GM13976 (cell line): ENCODE measurements at places on chromosomes 1 and 21.
A peak's percentile ranks its signal among the peaks of the same experiment; 100 is the strongest.

GRCh38 chr1:66300972-66301451 lies 232.9 kb upstream of the SGIP1 start:
- DNase-seq: no peak

DNA sequence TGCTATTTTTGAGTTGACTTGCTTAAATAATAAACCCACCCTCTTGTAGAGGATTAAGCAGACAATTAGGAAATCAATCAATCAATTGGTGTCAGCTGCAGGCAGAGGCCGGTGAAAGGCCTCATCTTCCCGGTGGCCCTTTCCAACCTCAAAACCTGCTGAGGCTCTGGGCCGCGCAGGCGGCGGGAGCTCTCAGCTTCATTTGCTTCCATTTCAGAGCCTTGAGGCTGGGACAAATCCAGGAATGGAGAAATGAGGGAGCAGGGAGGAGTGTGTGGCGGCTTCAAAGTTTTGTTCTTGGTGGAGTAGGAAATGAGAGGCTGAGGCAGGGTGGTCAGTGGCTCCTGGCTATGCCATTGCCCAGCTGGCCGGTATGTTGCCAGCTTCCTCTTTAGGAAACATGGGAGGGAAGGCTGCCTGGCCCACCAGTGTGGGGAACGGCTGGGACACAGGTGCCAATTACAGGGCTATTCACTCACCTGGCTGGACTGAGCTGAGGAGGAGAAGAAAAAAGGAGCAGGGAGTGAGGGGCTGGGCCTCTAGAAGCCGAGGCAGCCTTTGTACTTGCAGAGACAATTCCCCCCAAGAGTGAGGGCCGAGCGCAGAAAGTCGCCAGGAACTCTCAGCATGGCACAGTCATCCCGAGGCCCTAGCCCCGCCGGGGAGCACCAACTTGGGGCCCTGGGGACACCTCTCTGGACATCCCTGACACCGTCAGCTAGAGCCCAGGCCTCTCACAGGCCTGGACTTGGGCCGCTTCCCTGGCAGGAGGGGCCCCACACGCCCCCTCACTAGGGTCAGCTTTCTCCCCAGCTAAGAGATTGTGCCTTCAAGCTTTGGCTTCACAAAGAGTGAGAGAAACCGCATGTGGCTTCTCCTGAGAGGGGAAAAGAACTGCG lies 4.4 kb downstream of the POU3F1 start:
- no peak for DNase-seq

DNA sequence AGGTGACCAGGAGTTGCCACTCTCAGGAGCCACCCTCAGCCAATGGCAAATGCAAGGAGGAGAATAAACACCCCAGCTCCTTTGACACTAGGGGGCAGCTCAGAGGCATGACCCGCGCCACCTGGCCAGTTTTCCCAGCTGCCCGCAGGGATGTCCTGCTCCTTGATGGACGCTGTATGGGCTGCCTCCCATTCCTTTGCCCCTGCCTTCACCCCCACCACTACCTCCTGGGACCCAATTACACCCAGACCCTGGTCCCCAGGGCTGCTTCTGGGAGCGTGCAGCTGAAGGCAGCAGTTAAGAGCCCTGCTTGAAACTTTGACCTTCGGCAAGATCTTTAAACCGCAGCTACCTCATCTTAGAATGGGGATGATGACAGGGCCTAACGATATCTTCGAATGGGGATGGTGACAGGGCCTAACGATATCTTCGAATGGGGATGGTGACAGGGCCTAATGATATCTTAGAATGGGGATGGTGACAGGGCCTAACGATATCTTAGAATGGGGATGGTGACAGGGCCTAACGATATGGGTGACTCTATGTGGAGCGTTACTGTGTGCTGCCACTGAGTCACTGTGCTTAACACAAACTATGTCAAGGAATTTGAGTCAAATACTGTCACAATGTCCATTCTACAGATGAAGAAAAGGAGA lies 163.0 kb upstream of the KAZN start:
- peak; percentile 33 for DNase-seq

DNA sequence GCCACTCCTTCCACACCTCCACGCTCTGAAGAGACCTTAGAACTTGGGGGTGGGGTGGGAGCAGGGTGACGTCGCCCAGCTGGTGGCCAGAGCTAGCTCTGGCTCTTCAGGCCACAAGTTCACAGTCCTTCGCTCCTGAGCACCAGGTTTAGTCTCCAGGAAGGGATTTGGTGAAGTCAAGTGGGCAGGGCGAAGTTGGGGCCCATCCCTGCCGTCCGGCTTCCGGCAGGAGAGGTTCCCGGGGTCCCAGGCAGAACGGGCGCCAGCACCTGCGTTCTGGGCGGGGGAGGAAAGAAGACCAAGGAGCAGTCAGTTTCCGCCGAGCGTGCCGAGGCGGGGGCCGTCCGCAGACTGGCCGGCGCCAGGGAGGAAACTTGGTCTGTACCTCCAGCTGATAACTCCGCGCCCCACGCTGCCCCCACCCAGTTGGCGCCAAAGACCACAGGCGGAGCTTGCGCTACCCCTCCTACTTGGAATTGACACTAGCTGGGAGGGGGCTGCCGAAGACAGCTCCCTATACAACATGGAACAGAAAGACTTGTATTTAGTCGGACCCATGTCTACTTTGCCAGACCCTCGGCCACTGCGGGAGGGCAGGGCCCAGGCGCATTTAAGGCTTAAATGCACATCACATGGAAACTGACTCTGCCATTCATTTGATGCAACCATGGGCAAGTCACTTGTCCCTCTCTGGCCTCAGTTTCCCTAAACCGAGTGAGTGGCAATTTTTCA lies 995 bp downstream of the ID3 start:
- peak; percentile 66 for DNase-seq

- no peak for DNase-seq
Observed at GRCh38 chr1:86829321-86829720, 84.6 kb downstream of the SELENOF start.

- DNase-seq: peak; percentile 49
Observed at GRCh38 chr1:4655674-4656532, 1.5 kb downstream of the AJAP1 start.

DNA sequence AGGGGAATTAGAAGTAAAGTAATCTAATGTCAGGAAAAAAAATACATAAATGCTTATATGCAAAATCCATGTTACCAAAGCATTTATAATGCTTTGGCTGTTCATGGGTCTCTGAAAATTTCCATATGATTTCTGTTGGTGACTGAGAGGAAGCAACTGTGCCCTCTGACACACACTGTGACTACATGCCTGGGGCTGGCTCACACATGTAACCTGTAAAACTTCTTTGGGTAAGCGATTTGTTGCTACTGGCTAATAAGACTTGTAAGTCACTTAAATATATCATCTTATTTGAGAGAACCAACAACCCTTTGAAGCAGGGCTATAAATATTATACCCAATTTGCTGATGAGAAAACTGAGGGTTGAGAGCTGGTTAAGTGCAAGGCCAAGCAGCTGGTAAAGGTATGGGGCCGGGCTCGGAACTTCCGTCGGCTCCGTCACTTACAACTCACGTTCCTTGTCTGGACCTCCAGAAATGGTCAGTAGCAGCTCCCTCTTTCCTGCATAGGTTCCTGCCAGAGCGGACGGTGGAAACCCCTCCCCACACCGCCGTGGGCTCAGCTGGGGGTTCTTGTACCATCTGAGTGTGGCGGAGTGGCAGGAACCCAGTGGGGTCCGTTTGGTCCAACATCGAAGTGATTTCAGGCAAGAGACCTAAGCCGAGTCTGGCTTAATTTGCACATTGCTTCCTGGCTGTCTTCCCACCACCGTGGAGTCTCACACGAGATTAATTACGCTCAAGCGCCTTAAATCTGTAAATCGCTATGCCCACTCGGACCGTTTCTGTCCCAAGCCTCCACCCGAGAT lies 714 bp downstream of the DFFA start:
- no peak for DNase-seq

GRCh38 chr1:97691325-97691724 lies 229.5 kb downstream of the DPYD start:
- DNase-seq: no peak

GRCh38 chr1:10569531-10569930 lies 94.8 kb downstream of the PEX14 start:
- DNase-seq: no peak

DNA sequence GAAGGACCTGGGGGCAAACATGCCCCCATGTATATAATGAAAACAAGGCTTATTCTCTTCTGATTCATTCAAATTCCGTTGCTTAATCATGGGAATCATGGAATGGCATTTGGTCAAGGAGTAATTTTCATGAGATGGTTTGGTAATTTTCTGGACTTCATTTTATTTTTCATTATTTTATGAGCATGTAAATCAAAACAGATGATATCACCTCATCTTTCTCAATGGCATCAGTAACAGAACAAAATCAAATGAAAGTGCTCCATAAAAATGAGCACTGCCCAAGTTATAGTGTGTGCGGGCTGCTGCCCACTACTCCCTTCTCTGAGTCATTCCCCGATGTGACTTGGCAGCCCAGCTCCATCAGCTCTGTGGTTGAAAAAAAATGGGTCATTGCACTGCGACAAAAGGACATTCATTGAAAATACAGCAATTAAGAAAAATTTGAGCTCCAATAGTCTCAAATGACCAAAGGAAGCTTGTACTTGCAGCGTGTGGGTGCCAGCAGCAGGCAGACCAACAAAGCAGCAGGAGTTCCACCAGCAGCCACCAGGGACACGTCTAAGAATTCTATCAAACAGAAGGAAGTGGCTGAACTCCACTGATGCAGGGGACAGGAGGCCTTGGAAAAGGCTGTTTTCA lies 84.3 kb upstream of the VAV3 start:
- DNase-seq: no peak

- peak; percentile 31 for DNase-seq
Observed at GRCh38 chr1:41359211-41360073, 1.8 kb upstream of the FOXO6 start.

DNA sequence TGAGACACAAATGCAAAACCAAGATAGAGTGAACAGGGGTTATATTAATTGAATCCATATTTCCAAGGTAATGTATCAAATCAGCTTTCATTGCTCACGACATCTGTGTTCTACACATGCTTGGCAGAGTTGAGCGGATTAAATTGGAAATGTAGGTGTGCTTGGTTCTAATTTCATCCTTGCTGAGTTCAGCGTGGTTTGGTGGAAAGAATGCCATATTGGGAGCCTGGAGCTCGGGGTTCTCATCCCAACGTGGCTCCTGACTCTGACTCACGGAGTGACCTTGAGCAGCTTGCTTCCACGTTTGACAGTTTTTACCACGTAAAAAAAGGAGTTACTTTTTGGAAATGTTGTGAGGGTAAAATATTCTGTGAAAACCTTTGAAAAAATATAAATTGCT lies 92.0 kb downstream of the MTR start:
- no peak for DNase-seq

DNA sequence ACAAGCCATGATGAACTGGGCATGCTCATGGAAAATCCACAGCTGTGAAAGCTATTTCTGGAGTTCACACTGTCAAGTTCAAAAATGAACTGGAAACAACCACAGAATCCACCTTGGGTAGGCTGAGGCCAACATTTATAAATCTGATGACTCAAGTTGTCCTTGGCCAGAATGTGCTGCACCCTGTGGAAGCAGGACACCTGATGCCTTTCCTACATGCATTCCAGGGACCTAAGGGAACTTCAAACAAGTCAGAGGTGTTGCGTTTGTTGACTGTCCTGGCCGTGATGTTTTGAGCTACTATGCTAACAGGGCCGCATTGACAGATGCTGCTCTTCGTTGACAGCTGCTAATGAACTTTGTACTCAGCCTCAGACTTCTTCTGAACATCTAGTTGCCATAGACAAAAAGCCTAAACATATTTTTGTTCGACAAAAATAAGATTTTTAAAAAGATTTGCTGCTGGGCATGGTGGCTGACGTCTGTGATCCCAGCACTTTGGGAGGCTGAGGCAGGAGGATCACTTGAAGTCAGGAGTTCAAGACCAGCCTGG lies 127.9 kb upstream of the SLC45A1 start:
- DNase-seq: no peak

- DNase-seq: no peak
Observed at GRCh38 chr21:43333298-43334062, 93.5 kb downstream of the SIK1 start.

- DNase-seq: no peak
Observed at GRCh38 chr1:19654886-19655717, 9.6 kb upstream of the HTR6 start.

- DNase-seq: peak; percentile 34
Observed at GRCh38 chr1:173195596-173196088, 11.5 kb downstream of the TNFSF4 start.

DNA sequence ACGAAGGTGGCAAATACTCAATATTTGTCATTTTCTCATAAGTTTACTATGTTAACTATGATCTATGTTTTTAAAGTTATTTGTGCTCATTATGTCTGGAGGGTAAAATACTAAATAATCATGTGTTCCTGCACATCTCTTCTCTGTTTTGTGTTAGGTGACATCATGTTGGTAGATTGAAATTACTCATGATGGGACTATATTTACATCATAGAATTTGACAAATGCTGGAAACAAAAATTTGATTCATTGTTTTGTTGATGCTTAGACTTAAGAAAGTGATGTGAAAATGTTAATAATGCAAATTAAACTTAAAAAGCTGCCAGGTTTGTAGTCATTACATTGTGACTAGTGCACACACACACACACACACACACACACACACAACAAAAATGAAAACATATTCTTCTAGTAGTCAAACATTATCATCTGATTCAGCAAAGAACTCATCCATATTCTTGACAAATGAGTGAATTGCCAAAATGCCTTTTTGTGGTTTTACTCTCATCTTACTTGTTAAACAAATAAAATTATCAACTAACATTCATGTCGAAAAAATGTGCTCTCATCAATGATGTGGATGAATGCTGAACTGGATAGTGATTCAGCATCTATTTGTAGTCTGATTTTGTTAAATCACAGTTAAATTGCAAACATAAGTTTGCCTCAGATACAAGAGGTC lies 870.7 kb downstream of the BRINP3 start:
- DNase-seq: no peak
